ENCODE measurements at places on chromosomes 7 and 10.

DNA sequence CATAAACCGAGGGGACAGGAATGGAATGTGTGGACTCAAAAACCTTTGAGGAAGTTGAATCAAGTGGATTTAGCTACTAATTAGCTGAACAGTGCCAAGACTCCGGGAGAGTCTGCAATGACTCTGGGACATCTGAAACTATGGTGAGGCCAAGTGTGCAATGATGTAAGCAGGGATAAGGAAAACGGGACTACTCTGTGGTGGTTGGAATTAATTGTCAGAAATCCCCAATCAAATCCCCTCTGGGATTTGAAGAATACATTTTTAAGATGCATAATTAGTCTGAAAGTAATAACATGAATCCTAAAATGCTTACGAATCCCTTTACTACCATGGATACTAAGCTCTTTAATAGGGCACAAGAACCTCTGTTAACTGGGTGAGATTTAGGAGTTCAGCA is 602.8 kb downstream of the NRG3 start:
- DNase-seq: no peak

- no peak for DNase-seq
Observed at GRCh38 chr7:44394636-44395035, 69.2 kb upstream of the CAMK2B start.

DNA sequence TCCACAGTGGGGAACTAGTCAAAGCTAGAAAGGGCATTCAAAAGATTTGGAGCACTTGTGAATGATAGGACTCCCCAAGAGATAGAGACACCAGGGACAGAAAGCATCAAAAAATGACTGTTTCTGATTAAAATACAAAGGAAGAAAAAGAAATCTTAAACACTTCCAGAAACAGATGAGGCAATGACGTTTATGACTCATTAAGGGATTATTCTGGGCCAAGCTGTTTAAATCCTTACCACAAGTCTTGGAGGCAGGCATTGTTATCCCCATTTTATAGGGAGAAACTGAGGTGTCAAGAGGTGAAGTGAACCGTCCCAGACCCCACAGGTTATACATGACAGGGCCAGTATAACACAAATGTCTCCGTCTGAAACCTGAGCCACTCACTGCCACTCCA is 68.3 kb upstream of the AMPH start:
- DNase-seq: no peak

GRCh38 chr10:6537770-6538169 is 42.3 kb downstream of the PRKCQ start:
- DNase-seq: no peak

DNA sequence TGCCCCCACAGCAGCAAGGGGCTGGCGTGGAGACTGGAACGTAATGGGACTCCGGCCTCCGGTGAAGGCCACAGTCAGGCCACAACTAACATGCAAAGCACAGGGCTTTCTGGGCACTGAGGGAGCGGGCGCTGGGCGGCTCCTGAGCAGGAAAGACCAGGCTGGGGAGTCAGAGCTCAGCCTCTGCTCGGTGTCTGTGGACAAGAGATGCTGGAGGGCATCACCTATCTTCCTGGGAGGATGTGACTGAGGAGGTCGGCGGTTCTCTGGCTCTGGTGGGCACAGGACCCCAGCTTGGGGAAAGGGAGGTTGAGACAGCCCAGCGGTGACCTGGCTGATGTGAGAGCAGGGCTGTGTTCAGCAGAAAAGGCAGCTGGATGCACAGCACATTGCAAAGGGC is 11.7 kb downstream of the CNPY1 start:
- no peak for DNase-seq

- DNase-seq: no peak
Observed at GRCh38 chr10:100847440-100847839, 65.3 kb upstream of the SLF2 start.

DNA sequence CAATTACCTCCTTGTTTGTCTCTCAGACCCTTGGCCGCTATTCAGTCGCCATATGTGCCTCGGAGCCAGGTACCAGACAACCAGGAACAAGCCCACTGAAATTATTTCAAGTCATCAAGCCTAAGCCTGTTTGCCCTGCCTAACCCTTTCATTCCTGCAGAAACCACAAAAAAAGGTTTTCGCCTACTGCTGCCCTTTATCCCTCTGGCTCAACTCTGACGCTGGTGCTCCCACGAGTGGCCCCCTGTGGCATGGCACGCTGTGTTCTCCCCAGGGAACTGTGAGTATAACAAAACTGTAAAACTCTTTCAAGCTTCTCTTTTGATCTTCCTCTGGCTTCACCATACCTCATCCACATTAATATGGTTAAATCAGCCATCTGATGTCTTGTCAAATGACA is 215.7 kb upstream of the CDC14C start:
- no peak for DNase-seq

- no peak for DNase-seq
Observed at GRCh38 chr7:7959979-7960670, 8.5 kb upstream of the GLCCI1 start.

GRCh38 chr7:88401009-88401623 is 94.4 kb upstream of the STEAP4 start:
- no peak for DNase-seq

DNA sequence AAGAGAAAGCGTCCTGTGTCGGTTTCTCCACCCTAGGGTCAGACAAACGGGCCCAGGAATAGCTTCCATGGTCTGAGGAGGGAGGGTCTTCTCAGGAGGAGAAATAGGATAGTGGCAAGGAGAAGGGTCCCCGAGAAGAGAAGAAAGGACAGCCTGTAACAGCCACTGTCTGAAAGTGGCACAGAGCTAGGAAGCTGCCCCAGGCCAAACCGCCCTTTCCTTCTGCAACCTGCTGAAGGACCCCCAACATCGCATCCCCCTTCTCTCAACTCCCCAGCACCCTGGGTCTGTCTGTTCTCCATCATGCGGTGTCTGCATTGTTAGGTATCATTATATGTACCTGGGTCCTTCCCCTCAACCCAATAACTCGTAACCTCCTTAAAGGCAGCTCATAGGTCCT is 47.1 kb downstream of the COL17A1 start:
- DNase-seq: no peak

DNA sequence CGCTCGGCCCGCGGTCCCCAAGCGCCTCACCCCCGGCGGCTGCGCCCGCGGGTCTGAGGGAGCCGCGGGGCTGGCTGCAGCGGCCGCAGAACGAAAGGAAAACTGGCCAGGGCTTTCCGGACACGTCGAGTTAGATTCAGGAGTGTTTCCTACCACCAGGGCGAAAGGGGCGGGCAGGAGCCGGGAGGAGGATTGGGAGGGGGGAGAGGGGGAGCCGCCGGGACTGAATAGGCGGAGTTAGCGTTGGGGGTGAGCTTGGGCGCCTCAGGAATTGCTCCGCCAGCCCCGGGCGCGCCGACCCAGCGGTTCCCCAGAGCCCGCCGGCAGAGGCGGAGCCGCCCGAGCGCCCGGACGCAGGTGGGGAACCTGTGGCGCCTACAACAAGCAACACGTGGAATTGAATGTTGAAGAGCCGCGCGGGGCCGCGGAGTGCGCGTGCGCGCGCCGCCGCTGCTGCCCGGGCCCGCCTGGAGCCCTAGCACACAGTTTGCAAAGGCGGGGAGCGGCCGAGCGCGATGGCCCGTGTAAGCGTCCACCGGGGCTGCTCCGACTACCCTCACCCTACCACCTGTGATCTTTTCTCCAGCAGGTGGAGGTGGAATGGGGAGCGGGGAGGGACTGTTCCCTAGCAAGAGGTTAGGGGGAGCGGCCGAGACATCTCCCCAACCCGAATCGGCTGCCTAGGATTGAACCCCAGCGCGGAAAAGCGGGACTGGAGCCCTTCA is at the start of gene CADPS2:
Gene CADPS2 (minus strand): TSS at position 104 of the 725 bp plus-strand sequence. CDS start 123 bp downstream, outside the sequence.
- DNase-seq: peak; percentile 69

GRCh38 chr10:24324651-24325050 is 115.7 kb downstream of the KIAA1217 start:
- DNase-seq: no peak

- no peak for DNase-seq
Observed at GRCh38 chr7:56810466-56810865, 321.8 kb downstream of the ZNF479 start.

DNA sequence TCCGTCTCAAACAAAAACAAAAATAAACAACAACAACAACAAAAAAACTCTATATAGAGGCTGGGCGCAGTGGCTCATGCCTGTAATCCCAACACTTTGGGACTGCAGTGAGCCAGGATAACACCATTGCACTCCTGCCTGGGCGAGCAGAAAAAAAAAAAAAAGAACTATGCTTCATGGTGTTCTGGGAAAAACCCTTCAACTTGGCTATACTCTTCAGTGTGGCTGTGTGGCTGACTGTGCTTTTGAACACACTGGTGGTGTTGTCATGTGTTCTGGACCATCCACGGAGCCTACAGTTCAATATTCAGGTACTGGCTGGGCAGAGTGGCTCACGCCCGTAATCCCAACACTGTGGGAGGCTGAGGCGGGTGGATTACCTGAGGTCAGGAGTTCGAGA is 26.5 kb downstream of the SNX8 start:
- DNase-seq: no peak

- DNase-seq: peak; percentile 40
Observed at GRCh38 chr7:47253650-47254080, 328.2 kb downstream of the TNS3 start.

- no peak for DNase-seq
Observed at GRCh38 chr7:106818736-106819135, 46.3 kb upstream of the PIK3CG start.

DNA sequence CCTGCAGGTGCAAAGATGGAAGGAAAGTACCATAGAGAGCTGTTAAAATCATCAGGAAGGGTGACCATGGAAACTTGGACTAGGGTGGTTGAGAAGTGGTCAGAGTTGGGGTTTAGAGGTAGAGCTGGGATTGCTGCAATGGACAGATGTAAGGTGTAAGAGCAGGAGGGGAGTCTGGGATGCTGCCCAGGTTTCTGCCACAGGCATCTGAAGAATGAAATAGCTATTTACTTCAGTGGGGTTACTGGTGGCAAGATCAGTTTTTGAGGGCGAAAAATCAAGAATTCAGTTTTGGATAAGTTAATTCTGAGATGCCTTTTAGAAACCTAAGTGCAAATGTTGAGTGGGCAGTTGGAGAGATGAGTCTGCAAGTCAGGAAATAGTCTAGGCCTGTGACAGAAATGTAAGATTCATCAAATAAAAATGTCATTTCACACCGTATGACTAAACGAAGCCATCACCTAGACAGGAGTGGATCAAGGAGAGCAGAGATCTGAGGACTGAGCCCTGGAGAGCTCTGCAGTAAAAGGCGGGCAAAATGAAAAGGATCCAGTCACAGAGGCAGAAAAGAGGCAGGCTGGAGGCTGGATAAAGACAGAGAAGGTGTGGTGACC is 22.7 kb upstream of the TOMM7 start:
- DNase-seq: no peak

DNA sequence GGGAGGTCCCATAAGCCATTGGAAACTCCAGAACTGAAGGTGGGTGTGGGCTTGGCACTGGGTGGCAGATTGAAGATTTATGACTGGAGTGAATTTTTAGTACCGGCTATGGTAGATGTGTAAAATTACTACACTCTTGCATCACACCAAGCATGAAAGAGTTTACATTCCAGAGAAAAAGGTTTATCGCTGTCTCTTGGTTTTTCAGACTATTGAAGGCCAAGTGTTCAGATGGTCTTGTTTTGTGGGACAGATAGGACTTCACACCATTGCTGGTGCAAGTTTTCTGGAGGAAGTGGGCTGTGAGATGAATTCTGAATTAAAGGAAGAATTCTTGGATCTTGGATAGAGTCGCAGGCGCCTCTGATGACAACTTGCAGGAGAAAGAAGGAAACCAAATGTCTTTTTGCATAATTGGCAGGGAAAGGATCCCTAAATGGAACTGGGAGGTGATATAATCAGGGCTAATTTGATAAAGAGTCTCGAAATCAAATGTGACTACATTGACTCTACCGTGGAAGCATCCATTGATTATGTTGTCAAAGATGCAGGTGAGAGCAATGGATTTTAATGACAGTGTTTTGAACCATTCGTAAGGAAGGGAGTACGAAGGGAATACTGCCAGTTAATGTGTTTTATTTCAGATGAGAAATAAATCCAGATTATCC is 14.2 kb upstream of the NMT2 start:
- no peak for DNase-seq

DNA sequence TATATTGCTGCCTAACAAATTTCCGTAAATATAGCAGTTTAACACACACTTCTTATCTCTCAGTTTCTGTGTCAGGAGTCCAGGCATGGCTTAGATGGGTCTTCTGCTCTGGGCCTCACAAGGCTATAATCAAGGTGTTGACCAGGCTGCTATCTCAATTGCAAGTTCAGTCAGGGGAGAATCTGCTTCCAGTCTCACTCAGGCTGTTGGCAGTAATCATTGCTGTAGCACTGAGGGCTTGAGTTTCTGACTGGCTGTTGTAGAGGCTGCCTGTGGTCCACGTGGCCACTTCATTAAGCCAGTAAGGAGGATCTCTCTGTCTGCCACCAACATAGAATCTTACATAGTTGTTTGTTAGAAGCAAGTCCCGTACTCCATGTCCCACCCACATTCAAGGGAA is 138.4 kb downstream of the ST7 start:
- DNase-seq: no peak

- no peak for DNase-seq
Observed at GRCh38 chr7:20316706-20317105, 14.0 kb upstream of the ITGB8 start.

GRCh38 chr10:112313911-112314310 is 30.7 kb downstream of the TECTB start:
- no peak for DNase-seq

- no peak for DNase-seq
Observed at GRCh38 chr7:16630654-16631053, 14.9 kb downstream of the ANKMY2 start.

- no peak for DNase-seq
Observed at GRCh38 chr7:51930834-51931233, 614.2 kb upstream of the COBL start.

GRCh38 chr10:97277551-97277950 is 14.9 kb downstream of the ARHGAP19 start:
- no peak for DNase-seq

- DNase-seq: no peak
Observed at GRCh38 chr7:146781352-146782116, 664.9 kb downstream of the CNTNAP2 start.

DNA sequence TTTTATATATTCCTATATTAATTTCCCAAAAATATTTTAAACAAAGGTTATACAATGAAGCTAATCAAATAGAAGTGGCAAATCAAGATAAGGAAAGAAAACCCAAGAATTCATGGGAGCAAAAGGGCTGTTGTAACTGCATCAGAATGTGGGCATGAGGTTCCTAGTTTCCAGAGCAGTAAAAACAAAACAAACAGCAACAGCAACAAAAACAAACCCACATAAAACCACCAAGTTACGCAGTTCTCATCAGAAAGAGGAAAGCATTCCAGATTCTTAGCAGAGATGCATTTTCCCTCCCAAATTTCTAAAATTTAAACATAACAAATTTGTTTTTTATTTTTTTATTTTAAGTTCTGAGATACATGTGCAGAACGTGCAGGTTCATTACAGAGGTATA is 34.8 kb upstream of the MSMB start:
- DNase-seq: no peak

GRCh38 chr10:62162261-62162981 is 106.2 kb downstream of the RTKN2 start:
- no peak for DNase-seq

- DNase-seq: no peak
Observed at GRCh38 chr10:80504158-80504811, 33.4 kb upstream of the SH2D4B start.

GRCh38 chr7:26385240-26385639 is 93.6 kb downstream of the SNX10 start:
- DNase-seq: no peak

Data from smooth muscle cell of the brain vasculature (primary cell).